Muscle of arm (tissue), 14 donors: ENCODE measurements at places on chromosomes 4 and X.

GRCh38 chr4:17168571-17168970 is 270.1 kb upstream of the LDB2 start:
- DNase-seq = no peak

- no peak for DNase-seq
Measured at GRCh38 chr4:15144967-15145295, 142.7 kb downstream of the CPEB2 start.

GRCh38 chr4:186693159-186693815 is 30.4 kb downstream of the FAT1 start:
- no peak for DNase-seq

GRCh38 chrX:39559229-39559628 is 538.5 kb downstream of the BCOR start:
- DNase-seq = no peak

- DNase-seq = no peak
Measured at GRCh38 chr4:7044137-7044930, 1.2 kb downstream of the TADA2B start.

DNA sequence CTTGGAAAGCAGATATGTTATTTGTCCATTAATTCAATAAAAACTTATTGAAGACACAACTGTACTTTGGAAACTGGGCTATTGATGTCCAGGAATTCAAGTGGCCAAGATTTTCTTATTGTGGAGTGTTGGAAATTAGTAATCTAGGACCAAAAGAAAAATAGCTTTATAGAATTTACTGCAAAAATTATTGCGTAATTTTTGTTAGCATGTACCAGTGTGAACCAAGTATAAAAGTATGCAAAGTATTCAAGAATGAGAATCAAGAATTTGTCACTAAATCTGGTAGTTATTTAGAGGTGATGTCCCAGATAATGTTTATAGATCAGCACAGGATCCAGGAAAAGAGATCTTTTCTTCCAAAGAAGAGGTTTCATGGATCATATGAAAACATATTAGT is 468.9 kb upstream of the CTSO start:
- no peak for DNase-seq

GRCh38 chr4:125070861-125071260 is 243.9 kb upstream of the FAT4 start:
- DNase-seq = no peak

DNA sequence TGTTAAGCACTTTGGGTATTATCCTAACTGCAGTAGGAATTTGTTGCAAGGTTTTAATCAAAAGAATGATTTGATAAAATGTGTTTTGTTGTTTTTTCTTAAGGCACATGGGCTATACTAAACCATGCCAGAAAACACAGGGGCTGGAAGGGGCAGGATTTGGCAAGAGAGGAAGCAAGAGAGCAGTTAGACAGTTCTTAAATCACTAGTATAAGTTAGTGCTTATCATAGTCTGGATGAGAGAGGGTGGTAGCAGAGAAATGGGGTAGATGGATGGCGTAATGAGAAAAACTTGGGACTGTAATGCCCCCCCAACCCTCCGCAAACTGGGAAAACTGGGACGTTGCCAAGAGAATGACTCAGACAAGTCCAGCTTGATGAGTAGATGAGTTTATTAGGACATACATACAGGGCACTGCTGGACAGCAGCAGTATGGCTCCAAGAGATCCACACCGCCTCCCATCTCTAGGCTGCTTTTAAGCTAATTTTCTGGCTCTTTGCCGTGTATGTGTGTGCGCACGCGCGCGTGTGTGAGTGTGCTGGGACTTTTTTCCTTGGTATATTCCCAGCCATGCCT is 151.5 kb downstream of the PDLIM5 start:
- DNase-seq = no peak

DNA sequence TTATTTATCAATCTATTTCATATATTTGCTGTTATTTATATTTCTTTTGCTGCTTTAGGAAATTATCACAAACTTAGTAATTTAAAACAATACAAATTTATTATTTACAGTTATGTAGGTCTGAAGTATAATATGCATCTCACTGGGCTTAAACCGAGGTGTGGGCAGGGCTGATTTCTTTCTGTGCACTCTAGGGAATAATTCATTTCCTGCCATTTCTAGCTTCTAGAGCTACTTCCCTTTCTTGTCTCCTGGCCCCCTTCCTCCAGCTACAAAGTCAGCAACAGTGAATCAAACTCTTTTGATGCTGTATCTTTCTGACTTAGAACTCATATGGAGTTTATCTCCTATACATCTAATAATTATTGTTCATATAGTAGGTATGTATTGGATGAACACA is 303.5 kb upstream of the ARSJ start:
- no peak for DNase-seq

DNA sequence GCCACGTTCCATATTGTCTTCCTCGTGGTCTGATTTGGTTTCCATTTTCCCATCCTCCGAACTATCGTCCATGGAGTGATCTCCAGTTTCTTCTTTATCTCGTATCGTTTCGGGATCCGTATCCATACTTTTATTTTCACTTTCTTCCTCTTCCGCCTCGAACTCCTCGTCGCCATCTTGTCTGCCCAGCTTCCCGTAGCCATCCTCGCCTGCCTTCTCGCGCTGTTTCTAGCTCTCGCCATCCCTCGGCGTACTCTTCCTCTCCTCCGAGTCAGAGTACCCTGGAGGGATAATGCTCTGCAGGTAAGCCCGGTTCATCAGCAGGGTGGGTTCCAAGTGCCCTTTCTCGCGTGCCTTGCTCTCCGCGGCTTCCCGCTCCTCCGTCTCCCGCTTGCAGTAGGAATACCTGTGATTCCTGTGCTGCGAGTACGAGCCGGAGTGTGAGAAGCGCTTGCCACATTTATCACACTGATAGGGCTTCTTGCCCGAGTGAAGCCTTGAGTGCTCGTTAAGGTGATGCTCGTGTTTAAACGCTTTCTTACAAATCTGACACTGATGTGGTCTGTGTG is 134.5 kb upstream of the TAPT1 start:
- no peak for DNase-seq

DNA sequence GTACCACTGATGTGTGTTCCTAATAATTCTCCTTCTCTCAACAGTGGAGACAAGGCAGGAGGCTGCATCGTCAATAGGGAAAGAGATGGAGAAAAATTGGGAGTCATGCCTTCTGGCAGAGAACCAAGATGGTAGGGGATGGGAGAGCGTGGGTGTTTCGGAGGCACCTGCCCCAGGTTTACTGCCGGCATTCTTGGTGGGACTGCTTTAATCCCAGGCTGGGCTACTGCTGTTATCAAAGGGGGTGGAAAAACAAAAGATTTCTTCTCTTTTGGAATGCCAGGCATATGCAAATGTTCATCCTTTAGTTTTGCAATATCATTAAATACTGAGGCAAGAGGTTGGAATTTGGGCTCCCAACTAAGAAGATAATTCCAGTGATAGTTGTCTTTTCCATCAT is 257.0 kb downstream of the DCHS2 start:
- no peak for DNase-seq

DNA sequence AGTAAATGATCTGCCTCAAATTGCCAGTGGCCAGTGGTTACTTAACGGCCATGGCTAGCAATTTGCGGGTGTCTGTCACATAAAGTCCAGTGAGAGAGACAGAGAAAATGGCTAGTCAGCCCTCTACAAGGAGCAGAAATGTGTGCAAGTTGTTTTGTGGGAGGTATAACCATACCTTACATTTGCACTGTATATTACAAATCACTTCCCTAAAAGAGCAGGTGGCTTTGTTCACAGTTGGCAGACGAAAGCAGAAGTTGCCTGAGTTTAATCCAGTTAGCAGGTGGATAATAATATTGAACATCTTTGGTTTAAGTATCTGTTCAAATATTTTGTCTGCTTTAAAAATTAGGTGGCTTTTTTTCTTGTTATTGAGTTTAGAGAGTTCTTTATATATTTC is 15.6 kb downstream of the SRPX start:
- no peak for DNase-seq

GRCh38 chr4:4842476-4843441 is 16.7 kb upstream of the MSX1 start:
- no peak for DNase-seq

DNA sequence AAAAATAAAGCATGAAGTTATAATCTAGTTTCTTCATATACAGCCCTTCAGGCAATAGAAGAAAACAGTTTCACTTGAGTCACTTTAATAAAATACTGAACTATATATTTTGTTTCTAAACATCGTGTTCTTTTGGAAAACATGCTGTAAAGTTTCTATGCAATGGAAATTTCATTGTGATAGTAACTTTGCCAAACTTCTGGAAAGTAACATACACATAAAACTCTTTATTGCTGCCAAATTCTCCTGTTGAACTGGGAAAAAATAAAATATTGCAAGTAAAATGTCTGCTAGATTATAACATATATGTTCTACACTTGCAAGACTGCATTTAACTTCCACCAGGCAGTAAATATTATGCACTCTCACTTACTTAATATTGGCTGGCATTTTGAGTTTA is 635.4 kb downstream of the SPRY1 start:
- peak; percentile 55 for DNase-seq

DNA sequence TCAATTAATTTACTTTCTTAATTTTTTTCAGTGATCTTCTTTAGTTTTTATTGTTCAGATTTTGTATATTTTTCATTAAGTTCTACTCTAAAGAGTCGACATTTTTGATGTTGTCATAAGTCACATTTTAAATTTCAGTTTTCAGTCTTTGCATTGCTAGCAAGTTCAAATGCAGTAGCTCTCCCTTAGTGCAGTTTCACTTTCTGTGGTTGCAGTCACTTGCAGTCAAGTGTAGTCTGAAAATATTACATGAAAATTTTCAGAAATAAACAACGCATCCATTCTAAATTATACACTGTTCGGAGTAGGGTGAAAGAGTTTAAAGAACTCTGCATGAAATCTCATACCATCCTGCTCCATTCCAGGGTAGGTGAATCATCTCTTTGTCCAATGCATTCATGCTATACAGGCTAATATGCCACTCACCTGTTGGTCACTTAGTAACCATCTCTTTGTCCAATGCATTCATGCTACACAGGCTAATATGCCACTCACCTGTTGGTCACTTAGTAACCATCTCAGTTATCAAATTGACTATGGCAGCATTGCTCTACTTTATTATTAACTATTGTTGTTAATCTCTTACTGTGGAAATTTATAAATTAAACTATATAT is 356.9 kb downstream of the STPG2 start:
- no peak for DNase-seq

DNA sequence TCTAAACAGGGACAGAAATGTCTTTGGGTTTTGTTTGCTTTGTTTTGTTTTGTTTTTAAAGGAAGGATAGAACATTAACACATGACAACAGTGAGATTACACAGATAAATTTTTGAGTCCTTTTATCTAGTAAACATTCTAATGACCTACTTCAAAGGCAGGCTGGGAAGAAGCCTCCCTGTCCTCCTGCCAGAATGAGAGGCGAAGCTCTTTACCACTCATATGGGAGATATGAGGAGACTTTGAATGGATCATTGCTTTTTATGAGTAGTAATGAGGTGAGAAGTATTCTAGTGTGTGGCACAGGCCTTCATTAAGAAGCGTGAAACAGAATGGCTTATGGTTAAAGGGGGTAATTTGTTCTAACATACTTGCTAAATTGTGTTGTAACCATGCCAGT is 172.0 kb downstream of the FBXO8 start:
- no peak for DNase-seq

DNA sequence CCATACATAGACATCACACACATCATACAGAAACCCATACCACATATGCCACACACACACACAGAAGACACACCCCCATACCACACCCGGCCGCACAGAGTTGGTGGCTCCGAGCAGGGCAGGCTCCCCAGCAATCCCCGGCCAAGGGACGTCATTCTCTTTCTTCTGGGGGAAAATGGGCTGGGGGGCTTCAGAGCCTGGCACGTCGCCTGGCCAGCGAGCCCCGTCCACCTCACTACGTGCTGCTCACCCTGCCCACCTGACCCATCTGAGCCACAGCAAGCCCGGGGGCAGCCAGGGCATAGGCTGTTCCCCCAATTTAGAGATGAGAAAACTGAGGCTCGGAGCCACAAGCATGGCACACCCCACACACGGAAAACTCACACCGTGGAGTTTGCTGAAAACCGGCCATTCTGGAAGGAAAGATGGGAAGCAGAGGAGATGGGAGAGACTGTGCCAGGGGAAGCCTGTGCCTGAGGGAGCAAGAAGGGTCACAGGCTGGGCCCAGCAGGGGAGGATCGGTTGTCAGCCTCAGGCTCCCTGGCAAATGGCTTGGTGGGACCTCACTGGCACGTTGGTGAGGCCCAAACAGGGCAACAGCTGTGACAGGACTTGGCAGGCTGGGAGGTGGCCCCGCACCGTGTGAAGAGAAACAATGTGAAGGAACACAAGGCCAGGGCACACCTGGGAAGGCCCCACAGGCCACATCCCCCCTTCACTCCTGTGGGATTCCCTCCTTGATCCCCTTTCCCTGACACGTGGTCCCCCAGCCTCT is 73.2 kb downstream of the JAKMIP1 start:
- DNase-seq = no peak

DNA sequence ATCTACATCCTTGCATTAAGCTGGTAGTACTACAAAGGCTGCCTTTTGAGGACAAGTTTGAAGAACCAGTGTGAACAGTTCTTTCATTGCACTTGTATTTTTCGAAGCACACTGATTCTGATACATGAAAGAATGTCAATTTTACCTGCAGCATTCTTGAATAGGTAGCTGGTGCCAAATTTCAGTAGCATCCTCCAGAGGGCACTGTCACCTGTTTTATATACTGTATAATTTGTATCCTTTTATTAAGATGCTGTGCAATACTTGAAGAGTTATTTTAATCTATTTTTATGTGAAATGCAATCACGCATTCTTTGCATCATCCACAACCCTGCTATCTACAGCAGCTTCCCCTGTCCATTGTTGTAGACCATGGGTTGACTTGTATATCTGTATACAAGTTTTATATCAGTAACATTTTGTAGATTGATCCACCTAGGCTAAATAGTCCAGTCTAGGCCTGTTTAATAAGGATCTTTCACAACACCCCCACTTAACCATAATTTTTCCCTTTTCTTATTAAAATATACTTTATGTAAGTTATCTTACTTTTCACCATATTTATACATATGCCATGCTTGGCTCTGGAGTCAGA is 325.7 kb downstream of the PCDH7 start:
- no peak for DNase-seq

GRCh38 chrX:69072486-69073006 is 92.7 kb downstream of the PJA1 start:
- no peak for DNase-seq

- no peak for DNase-seq
Measured at GRCh38 chr4:26337612-26338011, 16.8 kb downstream of the RBPJ start.

- DNase-seq = no peak
Measured at GRCh38 chr4:99447513-99447912, 12.4 kb upstream of the ADH7 start.

GRCh38 chr4:105558277-105558676 is 5.9 kb downstream of the ARHGEF38 start:
- no peak for DNase-seq
